ENCODE measurements at places on chromosomes 4 and X.
A peak's percentile ranks its signal among the peaks of the same experiment; 100 is the strongest.

DNA sequence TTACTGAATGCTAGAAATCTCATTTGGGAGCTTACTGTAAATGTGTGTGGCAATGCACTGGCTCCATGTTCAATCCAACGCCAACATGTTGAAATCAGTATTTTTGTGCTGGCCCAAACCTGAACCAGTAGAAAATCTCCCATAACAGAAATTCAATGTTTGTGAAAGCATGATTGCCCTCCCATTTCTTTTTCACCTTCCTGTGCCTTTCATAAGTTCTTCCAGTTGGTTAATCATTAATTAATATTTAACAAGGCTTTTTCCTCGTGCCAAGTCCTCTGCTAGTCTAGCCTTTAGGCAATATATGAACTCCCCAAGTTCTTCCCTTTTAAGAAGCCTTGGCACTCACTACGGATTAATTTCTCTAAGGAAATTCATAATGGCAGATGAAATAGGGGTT, 1.3 kb upstream of the PLS3 start:
- DNase-seq: peak; percentile 32

- DNase-seq: peak; percentile 41
Observed at GRCh38 chr4:67366311-67366861, 178.9 kb downstream of the CENPC start.

DNA sequence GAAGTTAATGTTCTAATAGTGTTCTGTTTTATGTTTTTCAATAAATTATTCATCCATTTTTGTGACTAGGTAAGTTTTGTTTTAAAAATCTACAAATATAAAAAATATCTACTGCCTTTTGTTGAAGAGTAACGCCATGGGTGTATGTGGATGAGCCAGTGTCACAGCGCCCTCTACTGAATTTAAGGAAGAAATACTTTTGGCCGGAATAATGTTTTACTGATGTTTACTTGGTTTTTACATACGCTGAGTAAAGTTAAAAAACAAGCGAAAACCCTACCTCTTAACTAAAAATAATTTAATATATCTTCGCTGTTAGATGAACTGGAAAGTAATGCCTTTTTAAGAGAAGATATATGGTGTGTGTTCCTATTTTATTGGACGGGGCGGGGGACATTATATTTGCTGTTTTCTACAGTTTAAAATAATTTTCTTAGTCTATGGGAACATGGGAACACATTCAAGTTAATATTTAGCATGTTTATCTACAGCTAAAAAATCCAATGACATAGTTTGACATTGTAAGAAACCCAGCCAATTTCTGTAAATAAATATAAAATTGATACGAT, 86.1 kb downstream of the CPE start:
- peak; percentile 42 for DNase-seq

- no peak for DNase-seq
Observed at GRCh38 chrX:22338740-22339139, 66.0 kb downstream of the CBLL2 start.

GRCh38 chr4:153228512-153229140, 24.4 kb downstream of the TRIM2 start:
- DNase-seq: no peak

GRCh38 chr4:55312489-55313101, 33.4 kb upstream of the SRD5A3 start:
- peak; percentile 46 for DNase-seq

DNA sequence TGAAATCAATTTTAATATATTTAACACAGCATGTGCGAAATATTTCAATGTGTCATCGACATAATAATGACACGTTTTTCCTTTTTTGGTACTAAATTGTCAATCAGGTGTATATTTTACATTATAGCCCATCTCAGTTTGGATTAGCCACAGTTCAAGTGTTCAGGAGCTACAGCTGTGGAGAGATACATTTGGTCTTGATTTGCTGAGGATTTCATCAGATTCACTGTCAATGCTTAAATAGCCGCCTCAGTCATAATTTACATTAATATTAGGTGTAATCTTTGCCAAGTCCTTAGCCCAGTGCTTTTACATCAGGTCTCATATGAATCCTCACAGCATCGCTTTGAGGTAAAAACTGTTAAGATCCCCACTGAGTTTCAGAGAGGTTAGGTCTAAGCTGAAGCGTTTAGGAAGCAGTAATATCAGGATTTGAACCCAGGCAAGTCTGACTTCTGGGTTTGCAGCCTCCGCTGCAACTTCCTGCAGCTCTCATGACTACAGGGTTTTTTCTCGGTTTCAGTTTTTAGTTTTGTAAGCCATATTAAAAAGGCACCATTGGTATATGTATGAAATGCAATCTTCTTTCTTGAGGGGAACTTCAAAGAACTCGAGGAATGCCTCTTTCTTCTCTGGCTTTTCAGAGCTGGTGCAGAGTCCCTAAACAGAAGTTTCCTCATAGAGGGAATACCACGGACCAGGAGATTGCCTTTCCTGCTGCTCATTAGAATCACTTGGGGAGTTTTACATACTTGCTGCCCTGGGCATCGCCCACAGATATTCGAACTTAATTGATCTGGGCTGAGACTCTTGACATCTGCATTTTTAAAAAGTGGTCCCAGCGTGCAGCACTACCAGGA, 6.4 kb downstream of the MTM1 start:
- DNase-seq: no peak

DNA sequence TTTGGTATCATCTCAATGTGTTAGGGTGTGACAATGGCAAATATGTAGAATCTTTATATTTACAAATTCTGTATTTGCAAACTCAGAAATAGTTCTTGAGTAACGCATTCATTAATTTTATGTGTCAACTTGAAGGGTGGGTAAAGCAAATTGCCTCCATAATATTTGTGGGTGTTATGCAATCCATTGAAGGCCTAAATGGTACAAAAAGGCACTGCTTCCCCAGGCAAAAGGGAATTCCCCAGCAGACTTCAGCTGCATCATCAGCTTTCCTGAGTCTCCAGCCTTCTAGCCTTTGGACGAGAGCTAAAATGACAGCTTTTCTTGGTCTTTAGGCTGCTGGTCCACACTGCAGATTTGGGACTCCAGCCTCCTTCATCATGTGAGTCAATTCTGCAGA, 292.2 kb upstream of the PCDH7 start:
- no peak for DNase-seq

GRCh38 chr4:115234405-115235093, 121.1 kb upstream of the NDST4 start:
- DNase-seq: peak; percentile 31

DNA sequence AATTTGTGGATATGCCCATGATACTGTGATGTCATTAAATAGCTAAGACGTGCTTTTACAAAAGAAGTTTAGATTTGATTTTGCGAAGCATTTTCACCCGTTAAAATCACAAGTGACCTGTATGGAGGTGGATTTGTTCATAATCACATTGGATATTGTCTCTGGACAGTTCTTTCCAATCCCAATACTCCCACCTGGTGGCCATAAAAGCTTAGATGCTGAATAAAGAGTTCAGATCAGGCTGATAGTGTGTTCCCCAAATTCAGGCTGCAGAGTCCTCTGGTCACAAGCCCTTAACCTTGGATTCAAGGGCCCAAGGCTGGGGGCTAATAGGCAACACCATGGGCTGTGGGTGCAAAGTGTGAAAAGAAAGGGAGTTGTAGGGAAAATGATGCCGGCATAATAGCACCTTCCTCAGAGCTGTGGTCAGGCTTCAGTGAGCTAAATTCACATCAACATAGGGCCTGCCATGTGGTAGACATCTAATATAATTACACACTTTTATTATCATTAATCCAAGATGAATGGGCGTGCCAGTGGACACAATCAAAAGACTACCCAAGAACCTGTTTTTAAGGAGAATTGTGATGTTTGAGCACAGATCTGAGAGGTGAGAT, 28.1 kb downstream of the SMIM43 start:
- peak; percentile 49 for DNase-seq

DNA sequence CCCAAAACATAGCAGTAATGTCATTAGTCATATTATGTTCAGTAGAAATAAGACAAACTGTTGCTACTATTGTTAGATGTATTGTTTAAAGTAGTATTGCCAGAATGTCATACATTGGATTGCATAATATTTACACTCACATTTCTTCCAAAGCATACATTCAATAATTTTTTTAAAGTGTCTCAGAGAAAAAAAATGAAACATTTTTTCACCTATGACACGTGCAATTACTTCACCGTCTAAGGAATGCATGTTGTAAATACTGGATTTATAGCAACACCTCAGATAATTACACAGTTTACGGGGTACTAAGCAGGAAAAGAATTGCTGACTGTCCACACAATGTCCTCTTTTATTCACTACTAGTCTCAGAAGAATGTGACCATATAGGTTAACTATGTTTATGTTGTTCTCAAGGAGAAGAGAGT, 162.1 kb downstream of the PCDH18 start:
- DNase-seq: no peak

DNA sequence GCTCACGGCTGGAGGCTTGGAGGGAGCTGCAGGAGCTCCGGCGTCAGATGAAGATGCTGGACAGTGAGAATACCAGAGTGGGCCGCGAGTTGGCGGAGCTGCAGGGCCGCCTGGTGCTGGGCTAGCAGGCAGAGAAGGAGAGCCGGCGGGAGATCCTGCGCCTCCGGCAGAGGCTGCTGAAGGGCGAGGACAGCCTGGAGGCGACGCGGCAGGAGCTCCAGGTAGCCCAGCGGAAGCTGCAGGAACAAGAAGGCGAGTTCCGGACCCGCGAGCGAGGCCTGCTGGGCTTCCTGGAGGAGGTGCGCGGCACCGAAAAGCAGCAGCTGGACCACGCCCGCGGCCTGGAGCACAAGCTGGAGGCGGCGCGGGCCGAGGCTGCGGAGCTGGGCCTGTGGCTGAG, 14.7 kb downstream of the SMIM10L2A start:
- DNase-seq: no peak

GRCh38 chr4:134132086-134132783, 69.4 kb downstream of the PABPC4L start:
- DNase-seq: no peak

GRCh38 chrX:101408532-101408841, 465 bp downstream of the HNRNPH2 start:
- no peak for DNase-seq

GRCh38 chrX:115948018-115948923, 222.3 kb upstream of the AGTR2 start:
- no peak for DNase-seq

DNA sequence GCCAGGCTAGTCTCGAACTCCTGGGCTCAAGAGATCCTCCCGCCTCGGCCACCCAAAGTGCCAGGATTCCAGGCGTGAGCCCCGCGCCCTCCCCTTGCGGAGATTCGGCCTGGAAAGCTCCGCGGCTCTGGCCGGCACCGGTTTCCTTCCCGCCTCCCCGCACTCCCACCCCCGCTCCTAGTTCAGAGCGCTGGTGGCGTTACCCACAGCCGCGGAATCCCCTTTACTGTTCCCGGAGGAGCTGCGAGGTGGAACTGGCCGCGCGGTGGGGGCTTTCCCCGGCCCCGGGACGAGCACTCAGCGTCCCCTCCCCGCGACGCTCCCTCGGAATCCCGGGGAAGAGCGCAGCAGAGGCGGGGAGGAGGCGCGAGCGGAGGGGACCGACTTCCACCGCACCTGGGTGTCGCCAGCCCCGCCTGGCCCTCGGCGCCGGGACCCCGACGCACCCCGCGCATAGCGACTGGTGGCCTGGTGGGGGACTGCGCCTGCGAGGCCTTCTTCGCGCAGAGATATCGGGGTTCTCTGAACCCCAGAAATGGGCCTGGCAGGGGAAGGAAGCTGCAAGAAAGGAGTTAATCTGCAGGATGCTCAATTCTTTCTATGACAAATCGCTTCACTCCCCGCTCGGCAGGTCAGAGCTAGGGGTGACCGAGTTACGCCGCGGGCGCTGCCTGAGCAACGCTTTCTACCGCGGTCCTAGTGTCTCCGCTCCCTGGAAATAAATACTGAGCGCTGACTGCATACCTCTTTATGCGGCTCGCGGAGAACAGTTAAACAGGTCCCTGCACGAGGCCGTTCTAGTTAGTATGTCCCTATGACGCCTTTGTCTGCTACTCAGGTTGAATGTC, 14.6 kb upstream of the SLC25A4 start:
- peak; percentile 46 for DNase-seq

GRCh38 chr4:130154901-130155300, 1058.9 kb downstream of the C4orf33 start:
- DNase-seq: no peak

DNA sequence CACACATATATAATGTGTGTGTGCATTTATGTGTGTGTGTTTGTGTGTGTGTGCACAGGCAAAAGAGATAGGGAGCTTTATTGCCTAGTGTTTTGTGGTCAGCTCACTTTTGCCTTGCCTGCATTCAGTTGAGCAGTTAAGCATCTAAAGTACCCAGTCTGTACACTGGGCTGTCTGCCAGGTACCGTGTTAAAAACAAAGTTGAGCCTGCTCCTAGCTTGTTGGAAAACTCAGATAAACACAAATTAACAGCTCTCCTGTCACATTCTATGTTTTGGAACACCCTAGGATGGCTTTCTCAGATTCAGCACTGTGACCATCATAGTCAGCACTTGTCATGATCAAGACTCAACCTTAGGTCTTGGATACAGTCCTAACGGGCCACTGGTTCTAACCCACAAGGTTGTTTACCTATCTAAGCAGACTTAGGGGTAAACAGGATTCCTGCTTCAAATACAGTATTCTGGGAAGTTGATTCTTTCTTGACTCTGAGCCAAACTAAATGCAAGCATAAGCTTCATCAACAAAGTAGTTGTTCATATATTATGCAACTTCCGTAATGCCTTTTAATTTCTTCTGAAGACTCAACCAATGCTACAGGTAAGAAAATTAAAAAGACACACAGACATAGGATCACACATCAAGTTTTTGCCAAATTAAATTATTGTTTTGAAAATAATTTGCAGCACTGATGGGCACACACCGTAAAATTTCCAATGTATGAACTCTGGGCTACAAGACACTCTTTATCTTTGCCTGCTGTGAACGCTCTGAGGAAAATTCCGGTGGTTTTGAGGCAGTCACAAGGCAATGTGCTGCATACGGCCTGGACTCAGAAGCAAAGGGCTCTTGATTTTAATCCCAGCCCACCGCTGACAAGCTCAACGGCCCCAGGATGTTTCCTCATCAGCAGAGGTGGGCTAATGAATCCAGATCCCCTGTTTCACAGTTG, 11.3 kb upstream of the CD99 start:
- DNase-seq: no peak

DNA sequence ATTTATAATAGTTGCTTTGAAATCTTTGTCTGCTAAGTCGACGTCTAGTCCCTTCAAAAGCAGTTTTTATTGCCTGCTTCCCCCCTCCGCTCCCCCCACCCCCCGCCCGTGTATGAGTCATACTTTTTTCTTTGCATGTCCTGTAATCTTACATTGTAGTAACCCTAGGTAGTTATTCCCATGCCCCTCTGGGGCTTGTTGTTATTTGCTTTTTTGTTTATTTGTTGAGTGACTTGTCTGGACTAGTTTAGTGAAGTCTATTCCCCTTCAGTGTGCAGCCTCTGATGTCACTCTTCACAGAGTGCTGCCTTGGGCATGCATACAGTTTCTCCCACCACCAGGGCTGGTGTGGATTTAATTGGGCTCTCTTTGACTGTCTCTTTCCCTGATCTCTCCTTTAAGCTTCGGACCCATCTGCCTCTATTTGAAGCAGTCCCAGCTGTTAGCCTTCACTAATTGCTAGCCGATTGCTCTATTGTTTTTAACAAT, 86.2 kb downstream of the PPEF1 start:
- DNase-seq: no peak

DNA sequence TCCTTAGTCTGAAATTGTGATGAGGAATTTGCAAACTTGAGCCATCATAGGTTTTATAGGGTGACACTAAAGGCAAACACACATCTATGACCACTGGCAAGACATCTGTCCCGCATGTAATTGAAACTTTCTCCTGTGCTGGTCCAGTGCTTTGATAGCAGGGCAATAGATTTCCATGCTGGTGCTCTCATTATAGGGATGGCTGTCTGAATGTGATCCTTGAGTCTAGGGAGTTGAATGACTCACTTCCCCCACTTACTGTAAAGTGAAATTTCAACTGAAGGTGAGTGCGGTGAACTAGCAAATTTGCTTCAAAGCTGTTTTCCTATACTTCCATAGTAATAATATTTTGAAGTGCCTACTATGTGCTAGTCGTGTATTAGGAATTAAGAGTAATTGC, 1630.0 kb downstream of the STIM2 start:
- DNase-seq: no peak
